ENCODE measurements at places on chromosomes 5 and 9. TPM values are rescaled to one million over a fixed set of nuclear protein-coding genes. Genes with fewer than 3 reads are reported as not detected.

Gene PRRX2
- total RNA-seq = 1.8 TPM

Gene GABRB2
- total RNA-seq = 1.4 TPM

Gene GABRA1
- total RNA-seq = not detected

Gene NME5
- total RNA-seq = 2.7 TPM

Gene PCDHB16
- total RNA-seq = 2.6 TPM

Gene RNF180
- 22.9 TPM for total RNA-seq

DNA sequence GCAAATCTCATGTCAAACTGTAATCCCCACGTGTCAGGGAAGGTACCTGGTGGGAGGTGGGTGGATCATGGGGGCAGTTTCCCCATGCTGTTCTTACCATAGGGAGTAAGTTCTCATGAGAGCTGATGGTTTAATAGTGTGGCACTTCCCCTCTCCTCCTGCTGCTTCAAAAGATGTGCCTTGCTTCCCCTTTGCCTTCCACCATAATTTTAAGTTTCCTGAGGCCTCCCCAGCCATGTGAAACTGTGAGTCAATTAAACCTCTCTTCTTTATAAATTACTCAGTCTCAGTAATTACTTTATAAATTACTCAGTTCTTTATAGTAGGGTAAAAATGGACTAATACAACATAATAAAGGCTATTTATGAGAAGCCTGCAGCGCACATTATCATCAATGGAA, 7.1 kb upstream of the CNTRL start:
- no peak for DNase-seq

- DNase-seq = no peak
Observed at GRCh38 chr9:132609829-132610228, 27.4 kb downstream of the BARHL1 start.

DNA sequence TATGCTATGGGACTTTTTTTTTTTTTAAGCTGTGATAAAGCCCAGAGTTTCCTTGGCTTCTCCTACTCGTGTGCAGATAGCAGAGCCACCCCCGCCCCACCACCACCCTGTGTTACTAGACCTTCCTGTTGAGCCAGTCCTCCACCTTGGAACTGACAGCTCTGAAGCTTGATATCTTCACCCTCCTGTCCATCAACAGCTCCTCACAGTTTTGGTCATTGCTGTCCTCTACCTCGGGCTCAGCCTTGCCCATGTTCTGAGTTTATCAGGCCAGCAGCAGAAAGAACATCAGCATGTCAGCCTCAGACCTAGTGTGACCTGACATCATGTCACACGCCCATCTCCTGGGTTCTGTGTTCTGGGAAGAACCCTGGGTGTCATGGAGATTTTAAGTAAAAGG, 167.1 kb upstream of the RAI14 start:
- no peak for DNase-seq

GRCh38 chr5:132058646-132059042, 1.8 kb upstream of the IL3 start:
- DNase-seq = no peak

DNA sequence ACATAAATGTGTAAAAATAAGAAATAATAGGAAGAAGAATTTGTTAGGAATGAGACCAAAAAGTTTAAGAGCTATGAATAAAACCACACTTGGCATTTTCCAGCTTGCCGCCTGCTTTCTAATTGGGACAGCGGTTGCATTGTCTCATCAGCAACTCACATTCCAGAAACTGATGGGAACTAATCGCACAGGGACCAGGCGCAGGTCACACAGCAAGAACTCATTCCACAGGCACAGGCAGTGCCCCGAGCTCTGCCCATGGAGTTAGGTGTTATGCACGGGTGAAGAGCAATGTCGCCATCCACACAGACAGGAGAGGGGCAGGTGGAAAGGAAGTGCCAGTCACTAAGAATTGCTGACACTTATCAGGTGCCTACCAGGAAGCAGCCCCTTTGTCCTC, 279.9 kb downstream of the NSG2 start:
- DNase-seq = no peak

DNA sequence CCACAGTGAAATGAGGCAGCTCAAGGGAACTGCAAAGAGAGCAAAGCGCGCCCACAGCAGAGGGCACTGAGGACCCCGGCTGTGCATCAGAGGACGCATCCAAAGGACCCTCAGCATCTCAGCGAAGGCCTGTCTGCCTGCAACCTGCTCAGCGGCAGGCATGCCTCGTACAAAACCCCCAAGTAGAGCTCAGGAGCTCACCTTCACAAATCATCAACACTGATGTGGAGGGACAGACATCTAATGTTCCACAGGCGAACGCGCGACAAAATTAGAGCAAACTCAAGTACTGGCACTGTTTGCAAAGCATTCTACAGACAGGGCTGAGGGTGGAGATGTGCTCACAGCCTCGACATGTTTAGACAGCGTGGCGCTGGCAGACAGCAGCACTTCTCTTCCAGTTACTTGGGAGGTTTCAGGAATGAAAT, 81.0 kb downstream of the DCP2 start:
- no peak for DNase-seq

Data from left cardiac atrium (tissue), 4 donors.